ENCODE measurements at places on chromosomes 7 and 10. TPM values are rescaled to one million over a fixed set of nuclear protein-coding genes. Genes with fewer than 3 reads are reported as not detected.

DNA sequence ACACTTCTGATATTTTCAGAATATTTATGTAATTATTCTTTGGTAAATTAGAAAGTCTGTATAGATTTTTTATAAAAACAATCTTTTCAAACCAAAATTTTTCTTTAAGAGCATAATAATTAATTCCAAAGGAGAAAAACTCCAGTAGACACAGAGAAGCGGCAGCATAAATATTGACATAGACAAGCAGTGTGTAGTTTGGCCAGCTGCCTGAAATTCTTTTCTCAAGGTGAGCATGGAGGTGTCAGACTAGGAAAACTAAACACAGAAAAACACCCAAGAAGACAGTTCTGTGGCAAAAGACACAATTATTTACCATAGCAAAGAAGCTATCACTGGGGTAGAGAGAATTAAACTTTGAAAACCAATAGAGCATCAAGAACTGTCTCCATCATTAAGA is 82.4 kb downstream of the KLF6 start:
- DNase-seq: peak; percentile 7

GRCh38 chr10:51007781-51008180 is 66.5 kb upstream of the PRKG1 start:
- no peak for DNase-seq

DNA sequence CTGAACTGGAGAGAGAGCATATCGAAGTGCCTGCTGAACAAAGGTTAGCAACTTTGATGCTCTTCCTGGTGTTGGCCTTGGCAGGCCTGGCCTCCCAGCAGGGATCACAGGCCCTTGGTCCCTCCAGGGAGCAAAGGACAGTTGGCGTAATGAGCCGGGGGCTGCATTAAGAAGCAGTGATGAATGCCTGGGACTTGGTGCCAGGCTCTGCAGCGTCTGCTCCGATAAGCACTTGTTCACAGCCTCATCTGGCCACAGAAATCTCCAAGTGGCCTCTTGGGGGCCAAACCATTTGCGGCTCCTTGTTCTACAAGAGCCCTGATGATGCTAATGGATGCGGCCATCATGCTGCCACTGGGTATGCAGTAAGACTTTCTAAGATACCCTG is 31.8 kb downstream of the CRHR2 start:
- DNase-seq: no peak

- DNase-seq: no peak
Measured at GRCh38 chr10:49484486-49485235, 54.3 kb downstream of the ERCC6 start.

AGBL3 gene
- 7.3 TPM for polyA plus RNA-seq

TUBGCP2 gene
- polyA plus RNA-seq: 59.0 TPM

NPY4R2 gene
- not detected for polyA plus RNA-seq

MMP21 gene
- polyA plus RNA-seq: 0.74 TPM

All from renal pelvis (tissue), 12 donors.